Trophoblast cell (in vitro differentiated cells and primary cell): ENCODE measurements at places on chromosomes 13 and 19.

GRCh38 chr19:35403116-35403760, 32.4 kb downstream of the GPR42 start:
- H3K27ac ChIP-seq = no peak overlapping the region
- no peaks in the 10 kb centered on the region for H3K36me3 ChIP-seq
- DNase-seq = peak; percentile 70
- peaks cover 6% of the 10 kb centered on the region for H3K4me1 ChIP-seq
- H3K27me3 ChIP-seq = no peaks in the 10 kb centered on the region

- no peak overlapping the region for H3K4me3 ChIP-seq
- H3K36me3 ChIP-seq = no peaks in the 10 kb centered on the region
- no peak for DNase-seq
- no peak overlapping the region for H3K27ac ChIP-seq
- no peaks in the 10 kb centered on the region for H3K27me3 ChIP-seq
Measured at GRCh38 chr19:29578349-29578748, 27.7 kb upstream of the POP4 start.

DNA sequence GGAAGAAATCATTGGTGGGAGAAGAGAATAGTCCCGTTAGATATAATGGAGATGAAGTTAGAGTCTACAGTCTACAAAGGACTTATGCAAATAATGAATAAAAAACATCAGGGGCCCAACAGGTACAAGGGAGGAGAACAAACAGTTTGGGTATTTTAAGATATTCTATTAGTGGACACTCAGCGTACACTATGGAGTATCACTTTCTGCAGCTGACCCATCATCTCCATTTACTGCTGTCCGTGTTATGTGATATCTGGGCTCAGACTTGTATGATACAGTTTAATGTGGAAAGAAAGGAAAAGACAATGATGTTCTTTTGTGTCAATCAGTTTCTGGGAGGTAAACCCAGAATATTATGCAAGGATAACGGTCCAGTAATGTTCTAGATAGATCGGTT, 126.2 kb downstream of the RAB20 start:
- peaks cover 54% of the 10 kb centered on the region for H3K36me3 ChIP-seq
- H3K4me1 ChIP-seq = no peaks in the 10 kb centered on the region
- H3K27me3 ChIP-seq = no peaks in the 10 kb centered on the region
- no peak overlapping the region for H3K27ac ChIP-seq
- DNase-seq = no peak

- peaks cover 17% of the 10 kb centered on the region for H3K4me1 ChIP-seq
- H3K27ac ChIP-seq = no peak overlapping the region
- H3K4me3 ChIP-seq = peak overlapping the region; percentile 16
Measured at GRCh38 chr19:10416380-10417257, 3.7 kb upstream of the PDE4A start.

DNA sequence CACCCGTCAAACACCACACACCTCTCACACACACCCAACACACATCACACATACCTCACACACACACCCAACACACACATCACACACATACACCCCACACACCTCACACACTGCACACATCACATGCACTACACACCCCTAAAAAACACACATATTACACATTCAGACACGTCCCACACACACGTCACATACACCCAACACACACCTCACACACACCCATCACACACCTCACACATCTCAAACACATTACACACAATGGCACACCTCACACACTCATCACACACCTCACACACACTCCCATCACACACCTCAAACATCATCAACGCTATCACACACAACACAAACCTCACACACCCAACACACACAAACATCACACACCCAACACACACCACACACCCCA, 133.1 kb downstream of the CRYL1 start:
- H3K36me3 ChIP-seq = no peaks in the 10 kb centered on the region
- peaks cover 27% of the 10 kb centered on the region for H3K4me1 ChIP-seq
- H3K4me3 ChIP-seq = no peak overlapping the region

GRCh38 chr19:3109491-3109890, 15.3 kb downstream of the GNA11 start:
- no peaks in the 10 kb centered on the region for H3K27me3 ChIP-seq
- no peak for DNase-seq
- peaks cover 27% of the 10 kb centered on the region for H3K36me3 ChIP-seq
- no peak overlapping the region for H3K27ac ChIP-seq
- no peak overlapping the region for H3K4me3 ChIP-seq
- H3K4me1 ChIP-seq = no peaks in the 10 kb centered on the region

DNA sequence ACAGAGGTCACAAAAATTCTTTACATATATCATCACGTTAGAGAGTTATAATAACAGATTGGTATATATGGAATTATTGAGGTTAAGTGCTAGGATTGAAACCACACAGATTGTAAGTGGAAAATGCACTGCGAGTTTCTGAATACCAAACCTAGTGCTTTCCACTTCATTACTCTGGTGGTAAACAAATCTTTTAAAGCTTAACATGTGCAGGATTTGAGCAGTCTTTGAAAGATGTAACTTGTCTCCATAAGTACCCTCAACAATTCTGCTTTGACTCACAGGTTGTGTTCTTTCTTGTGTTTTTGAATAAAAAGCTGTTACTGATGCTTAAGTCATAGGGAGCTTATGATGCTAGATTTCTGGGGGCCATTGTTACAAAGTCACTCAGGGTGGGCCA, 314.7 kb upstream of the DACH1 start:
- H3K36me3 ChIP-seq = no peaks in the 10 kb centered on the region
- H3K27ac ChIP-seq = no peak overlapping the region
- H3K4me3 ChIP-seq = no peak overlapping the region

DNA sequence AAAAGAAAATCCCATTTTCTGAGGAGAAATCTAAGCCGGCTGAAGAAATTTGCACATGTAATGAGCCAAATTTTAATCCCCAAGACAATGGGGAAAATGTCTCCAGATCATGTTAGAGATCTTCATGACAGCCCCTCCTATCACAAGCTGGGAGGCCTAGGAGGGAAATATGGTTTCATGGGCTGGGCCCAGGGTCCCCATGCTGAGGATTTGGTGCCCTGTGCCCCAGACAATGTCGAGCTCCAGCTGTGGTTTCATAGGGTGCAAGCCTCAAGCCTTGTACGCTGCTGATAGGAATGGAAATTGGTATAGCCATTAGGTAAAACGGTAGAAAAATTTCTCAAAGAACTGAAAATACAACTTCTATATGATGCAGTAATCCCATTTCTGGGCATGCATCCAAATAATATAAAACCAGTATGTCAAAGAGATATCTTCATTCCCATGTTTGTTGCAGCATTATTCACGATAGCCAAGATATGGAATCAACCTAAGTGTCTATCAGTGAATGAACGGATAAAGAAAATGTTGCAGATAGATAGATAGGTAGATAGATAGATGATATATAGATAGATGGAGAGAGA, 19.3 kb upstream of the FREM2 start:
- H3K4me3 ChIP-seq = no peak overlapping the region
- no peak for DNase-seq
- H3K36me3 ChIP-seq = no peaks in the 10 kb centered on the region
- H3K27ac ChIP-seq = no peak overlapping the region

DNA sequence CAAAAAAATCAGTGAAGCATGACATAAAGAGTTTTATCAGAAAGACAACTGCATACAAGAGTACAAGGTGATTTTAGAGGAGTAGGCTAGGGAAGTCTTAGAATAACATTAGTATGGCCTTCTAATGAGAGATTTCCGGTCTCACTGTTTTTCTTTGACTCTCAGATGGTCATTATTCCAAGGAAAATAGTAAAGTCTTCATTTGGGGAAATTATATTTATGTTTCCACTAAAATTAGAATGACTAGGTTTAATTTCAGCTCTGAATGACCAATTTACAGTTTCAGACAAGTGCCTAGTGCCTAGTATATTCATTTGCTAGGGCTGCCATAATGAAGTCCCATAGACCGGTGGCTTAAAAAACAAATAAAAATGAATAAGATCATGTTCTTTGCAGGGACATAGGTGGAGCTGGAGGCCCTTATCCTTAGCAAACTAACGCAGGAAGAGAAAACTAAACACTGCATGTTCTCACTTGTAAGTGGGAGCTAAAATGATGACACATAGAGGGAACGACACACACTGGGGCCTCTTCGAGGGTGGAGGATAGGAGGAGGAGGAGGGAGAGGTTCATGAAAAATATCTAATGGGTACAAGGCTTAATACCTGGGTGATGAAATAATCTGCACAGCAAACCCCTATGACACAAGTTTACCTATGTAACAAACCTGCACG, 303.1 kb downstream of the PCDH9 start:
- no peaks in the 10 kb centered on the region for H3K36me3 ChIP-seq
- H3K4me1 ChIP-seq = no peaks in the 10 kb centered on the region
- DNase-seq = no peak
- no peak overlapping the region for H3K4me3 ChIP-seq
- H3K27ac ChIP-seq = no peak overlapping the region
- H3K27me3 ChIP-seq = no peaks in the 10 kb centered on the region

- DNase-seq = no peak
- peaks cover 4% of the 10 kb centered on the region for H3K4me1 ChIP-seq
- H3K27ac ChIP-seq = no peak overlapping the region
- H3K36me3 ChIP-seq = no peaks in the 10 kb centered on the region
Measured at GRCh38 chr19:12098040-12098439, 33.5 kb downstream of the ZNF844 start.

- no peak overlapping the region for H3K27ac ChIP-seq
- no peaks in the 10 kb centered on the region for H3K27me3 ChIP-seq
- no peak for DNase-seq
- H3K36me3 ChIP-seq = peaks cover 79% of the 10 kb centered on the region
- H3K4me3 ChIP-seq = no peak overlapping the region
Measured at GRCh38 chr19:46730595-46730994, 13.7 kb upstream of the PRKD2 start.

GRCh38 chr13:99476648-99477047, 24.6 kb upstream of the TM9SF2 start:
- H3K4me3 ChIP-seq = no peak overlapping the region
- no peaks in the 10 kb centered on the region for H3K27me3 ChIP-seq
- H3K27ac ChIP-seq = no peak overlapping the region

DNA sequence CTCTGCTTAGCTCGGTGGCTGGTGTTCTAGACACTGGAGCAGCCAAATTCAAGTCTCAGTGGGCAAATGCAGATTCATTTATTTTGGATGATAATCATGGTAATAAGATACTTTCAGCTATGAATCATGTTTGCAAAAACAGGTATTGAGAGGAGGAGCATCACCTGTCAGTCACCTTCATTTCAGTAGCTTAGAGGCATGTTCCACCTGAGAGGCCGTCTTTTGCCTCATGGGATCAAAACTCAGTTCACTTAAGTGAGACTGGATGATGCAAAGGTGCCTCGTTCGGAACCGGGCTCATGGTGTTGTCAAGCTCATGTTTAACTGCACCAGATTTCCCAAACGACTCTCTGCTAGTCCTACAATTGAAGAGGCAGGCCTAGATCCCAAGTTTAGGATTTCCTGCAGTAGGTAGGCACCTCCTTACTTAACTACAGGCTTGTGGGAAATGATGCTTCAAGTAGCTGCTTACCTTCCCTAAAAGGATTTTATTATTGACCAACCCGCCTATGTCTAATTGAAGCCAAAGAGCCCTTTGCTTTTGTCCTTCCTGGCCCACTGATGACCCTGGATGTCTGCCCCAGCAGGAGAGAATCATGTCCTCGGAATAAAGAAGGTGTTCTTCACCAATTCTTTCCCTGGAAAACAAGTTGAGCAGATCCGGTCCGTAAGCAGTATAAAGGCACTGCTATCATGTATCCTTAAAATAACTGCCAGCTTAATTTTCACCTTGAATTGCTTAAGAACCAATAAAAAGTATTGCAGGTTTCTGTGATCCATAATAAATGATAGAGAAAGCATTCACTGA, 60.0 kb downstream of the ZAR1L start:
- no peak overlapping the region for H3K4me3 ChIP-seq
- H3K36me3 ChIP-seq = no peaks in the 10 kb centered on the region
- no peak overlapping the region for H3K27ac ChIP-seq
- H3K4me1 ChIP-seq = no peaks in the 10 kb centered on the region
- DNase-seq = no peak

GRCh38 chr13:24243302-24243701, 66.1 kb upstream of the C1QTNF9 start:
- H3K27me3 ChIP-seq = no peaks in the 10 kb centered on the region
- no peak for DNase-seq
- H3K27ac ChIP-seq = no peak overlapping the region
- no peaks in the 10 kb centered on the region for H3K4me1 ChIP-seq
- H3K36me3 ChIP-seq = no peaks in the 10 kb centered on the region
- H3K4me3 ChIP-seq = no peak overlapping the region

DNA sequence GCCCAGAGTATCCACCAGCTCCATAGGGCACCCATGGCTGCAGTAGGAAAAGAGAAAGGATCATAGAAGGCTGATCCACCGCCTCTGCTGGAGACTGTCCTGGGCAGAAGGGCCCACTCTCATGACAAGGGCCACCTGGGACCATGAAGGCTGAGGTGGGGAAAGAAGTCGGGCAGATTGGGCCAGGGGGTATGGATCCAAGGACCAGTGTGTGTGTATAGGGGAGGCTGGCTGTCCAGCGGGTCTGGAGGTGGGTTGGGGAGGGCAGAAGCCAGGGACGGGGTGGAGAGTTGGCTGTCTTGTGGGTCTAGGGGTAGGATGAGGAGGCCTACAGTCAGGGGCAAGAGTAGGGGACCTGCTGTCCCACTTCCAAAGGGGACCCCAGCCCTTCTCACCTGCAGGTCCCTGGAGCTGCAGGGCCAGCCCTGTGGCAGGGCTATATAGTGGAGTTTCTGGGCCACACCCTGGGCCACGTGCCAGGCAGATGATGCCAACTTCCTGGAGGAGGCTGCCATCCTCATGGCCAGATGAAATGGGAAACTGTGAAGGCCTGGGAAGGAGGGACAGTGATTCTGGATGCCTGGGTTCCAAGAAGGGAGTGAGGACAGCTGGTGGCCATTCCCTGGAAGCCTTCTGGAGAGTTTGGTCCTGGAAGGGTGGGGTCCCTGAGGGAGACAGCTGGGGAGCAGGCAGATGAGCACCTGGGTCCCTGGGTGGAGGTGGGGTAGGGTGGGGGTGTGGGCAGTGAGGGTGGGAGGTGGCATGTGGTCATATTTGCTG, at the start of gene FCGBP:
TSS of gene FCGBP (minus strand) at position 51 of the 780 bp plus-strand sequence.
- DNase-seq = no peak
- no peak within 1 kb of the TSS for H3K27ac ChIP-seq
- no peaks in the 10 kb centered on the region for H3K27me3 ChIP-seq
- no peaks in the 10 kb centered on the region for H3K4me1 ChIP-seq

- no peaks in the 10 kb centered on the region for H3K4me1 ChIP-seq
- H3K36me3 ChIP-seq = peaks cover 5% of the 10 kb centered on the region
- H3K27me3 ChIP-seq = no peaks in the 10 kb centered on the region
- no peak overlapping the region for H3K4me3 ChIP-seq
- H3K27ac ChIP-seq = no peak overlapping the region
- no peak for DNase-seq
Measured at GRCh38 chr13:94590744-94591143, 5.2 kb downstream of the TGDS start.

GRCh38 chr13:110582421-110582954, 21.0 kb upstream of the RAB20 start:
- no peaks in the 10 kb centered on the region for H3K36me3 ChIP-seq
- H3K27me3 ChIP-seq = no peaks in the 10 kb centered on the region
- H3K4me3 ChIP-seq = no peak overlapping the region
- no peak overlapping the region for H3K27ac ChIP-seq
- DNase-seq = peak; percentile 75
- H3K4me1 ChIP-seq = no peaks in the 10 kb centered on the region

GRCh38 chr13:38641164-38641948, 45.5 kb upstream of the FREM2 start:
- H3K36me3 ChIP-seq = no peaks in the 10 kb centered on the region
- no peak overlapping the region for H3K27ac ChIP-seq
- no peak overlapping the region for H3K4me3 ChIP-seq
- H3K4me1 ChIP-seq = no peaks in the 10 kb centered on the region
- no peak for DNase-seq

GRCh38 chr19:2289714-2290435, 7.9 kb upstream of the PEAK3 start:
- no peak overlapping the region for H3K27ac ChIP-seq
- peaks cover 20% of the 10 kb centered on the region for H3K4me1 ChIP-seq
- H3K4me3 ChIP-seq = no peak overlapping the region
- H3K36me3 ChIP-seq = no peaks in the 10 kb centered on the region
- H3K27me3 ChIP-seq = peaks cover 49% of the 10 kb centered on the region
